Fibroblast of mammary gland (primary cell): ENCODE measurements at places on chromosomes 7 and 10.

GRCh38 chr7:121383235-121383910 lies 12.7 kb downstream of the FAM3C start:
- DNase-seq = no peak

DNA sequence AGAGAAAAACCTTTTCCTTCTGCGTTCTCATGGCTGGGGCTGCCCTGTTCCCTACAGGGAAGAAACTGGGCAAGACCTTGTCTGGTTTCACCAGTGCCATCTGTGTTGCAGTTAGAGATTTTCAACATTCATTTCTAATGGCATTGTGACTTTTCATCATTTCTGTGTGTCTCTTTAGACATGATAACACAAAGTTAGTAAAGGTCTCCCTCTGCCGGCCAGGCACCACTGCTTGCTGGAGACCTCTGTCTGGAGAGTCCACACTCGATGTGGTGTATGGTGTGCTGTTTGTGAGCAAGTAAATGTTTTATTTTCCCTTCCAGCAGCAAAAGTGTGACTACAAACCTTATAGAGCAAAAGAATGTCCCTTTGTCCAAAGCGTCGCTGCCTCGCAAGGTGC lies 213.5 kb downstream of the PAXIP1 start:
- DNase-seq = no peak

GRCh38 chr7:128073671-128074310 lies 42.6 kb upstream of the LRRC4 start:
- no peak for DNase-seq

- no peak for DNase-seq
These were observed 23.3 kb downstream of the CPXM2 start for GRCh38 chr10:123868038-123869019.

DNA sequence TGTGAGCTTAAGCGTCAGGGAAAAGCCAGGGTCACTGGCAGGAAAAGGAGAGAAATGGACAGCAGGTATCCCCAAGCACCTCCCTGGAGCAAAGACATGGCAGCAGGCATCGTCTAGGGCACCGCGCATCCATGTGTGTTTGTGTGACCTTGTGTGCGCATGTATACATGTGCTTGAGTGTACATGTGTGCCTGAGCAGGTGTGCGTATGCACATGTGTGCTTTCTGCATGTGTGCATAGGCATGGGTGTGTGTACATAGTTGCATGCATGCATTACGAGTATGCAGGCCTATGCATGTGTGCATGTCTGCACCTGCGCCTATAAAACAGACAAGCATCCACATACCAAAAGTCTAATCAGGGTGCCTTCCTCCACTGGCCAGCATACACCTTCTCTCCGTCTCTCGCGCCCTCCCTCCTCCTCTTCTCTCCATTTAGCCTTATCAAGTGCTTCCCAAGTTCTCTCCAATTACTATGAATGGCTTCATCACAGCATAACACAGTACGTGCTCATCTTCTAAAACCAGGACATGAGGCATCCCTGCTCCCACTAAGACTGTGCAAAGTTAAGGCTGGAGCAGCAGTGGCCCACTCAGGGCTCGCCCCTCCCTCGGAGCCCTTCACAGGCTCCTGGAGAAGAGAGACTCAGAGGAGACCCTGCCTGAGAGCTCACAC lies 30.6 kb downstream of the RASGEF1A start:
- DNase-seq = no peak

DNA sequence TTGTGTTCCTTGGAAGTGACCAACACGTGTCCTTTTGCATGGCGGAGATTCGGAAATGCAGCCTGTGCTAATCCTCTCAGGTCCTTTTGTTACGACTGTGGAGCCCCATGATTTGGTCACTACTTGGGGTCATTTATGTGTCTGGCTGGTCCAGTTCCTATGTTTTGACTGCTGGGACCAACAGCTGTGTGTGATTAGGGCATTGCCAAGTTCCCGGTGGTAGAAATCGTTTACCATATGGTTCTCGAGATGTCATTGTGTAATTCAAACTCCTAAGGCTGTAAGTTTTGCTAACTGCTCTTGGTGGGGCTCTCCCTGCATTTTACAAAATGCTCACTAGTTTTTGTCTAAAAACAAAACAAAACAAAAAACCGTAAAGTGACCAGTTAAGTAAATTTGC lies 62.0 kb downstream of the CCNY start:
- peak; percentile 65 for DNase-seq

- peak; percentile 38 for DNase-seq
These were observed 1081.5 kb upstream of the C7orf33 start for GRCh38 chr7:147509035-147509501.

DNA sequence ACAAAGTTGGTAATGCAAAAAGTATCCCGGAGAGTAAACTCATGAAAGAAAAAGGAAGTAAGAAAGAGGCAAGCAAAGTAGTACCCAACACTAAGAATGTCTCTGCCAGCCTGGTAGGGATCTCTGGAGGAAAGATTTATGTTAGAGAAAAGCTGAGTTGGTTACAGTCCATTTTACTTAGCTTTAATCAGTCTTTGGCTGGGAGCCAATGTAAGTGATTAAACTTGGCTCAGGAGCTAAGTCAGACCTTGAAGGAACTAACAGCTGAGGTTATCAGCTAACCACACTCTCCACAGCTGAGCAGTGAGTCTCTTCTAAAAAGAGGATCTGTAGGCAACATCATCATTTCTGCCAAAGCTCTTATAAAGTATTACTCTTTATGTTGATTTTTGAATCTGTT lies 148.0 kb downstream of the ANKRD7 start:
- peak; percentile 16 for DNase-seq

DNA sequence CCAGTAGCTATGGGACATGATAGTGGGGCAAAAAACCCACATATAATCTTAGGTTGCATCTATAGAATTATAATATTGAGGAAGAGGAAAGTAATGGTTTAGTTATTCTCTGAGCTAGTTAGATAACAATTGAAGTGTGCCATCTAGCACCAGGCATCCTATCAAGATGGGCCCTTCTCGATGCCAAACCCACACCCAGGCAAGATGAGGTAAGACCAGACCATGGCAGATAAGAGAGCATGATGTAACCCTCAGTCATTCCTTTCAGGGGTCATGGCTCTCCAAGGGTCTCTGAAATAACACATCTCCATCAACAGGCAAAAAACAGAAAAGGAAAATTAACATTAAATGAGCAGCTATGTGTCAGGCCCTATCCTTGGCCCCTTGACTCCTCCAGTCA lies 128.7 kb downstream of the SH3PXD2A start:
- DNase-seq = no peak

DNA sequence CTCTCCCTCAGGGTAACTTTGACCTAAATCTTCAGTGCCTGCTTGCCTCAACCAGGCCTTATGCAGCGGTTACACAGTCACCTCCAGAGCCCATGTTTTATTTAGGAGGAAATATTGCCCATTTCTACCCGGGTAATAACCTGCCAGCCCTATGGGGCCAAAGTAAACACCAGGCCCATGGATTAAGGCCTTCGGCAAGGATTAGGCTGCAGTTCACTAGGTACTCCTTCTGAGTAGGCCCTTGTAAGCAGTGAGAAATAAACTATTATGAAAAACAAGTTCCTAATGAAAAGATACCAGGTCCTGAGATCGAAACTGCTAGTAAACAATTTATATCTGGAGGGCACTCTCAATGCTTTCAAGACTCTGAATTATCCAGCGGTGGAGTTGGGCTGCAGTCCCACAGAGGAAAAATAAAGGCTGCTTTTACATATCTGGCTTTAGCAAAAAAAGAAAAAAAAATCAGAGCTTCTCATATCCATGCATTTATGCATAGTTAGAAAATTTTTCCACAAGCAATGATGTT lies 3.7 kb upstream of the HOXA10 start:
- no peak for DNase-seq

DNA sequence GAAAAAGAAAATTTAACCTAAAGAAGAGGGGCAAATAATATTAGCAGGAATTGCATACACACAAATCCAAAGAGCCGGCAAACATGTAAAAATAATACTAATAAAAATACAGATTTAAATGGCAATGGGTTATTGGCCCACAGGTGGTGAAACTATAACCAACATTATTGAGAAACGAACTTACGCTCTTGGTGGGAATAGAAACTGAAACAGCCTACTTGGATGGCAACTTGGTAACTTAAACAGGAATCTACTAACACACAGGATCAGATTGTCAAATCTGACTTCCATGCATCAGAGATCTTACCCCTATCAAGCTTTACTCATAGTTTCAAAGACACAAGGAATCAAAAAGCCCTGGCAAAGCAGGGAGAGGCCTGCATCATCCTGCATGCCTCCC lies 66.5 kb downstream of the ANLN start:
- DNase-seq = no peak

DNA sequence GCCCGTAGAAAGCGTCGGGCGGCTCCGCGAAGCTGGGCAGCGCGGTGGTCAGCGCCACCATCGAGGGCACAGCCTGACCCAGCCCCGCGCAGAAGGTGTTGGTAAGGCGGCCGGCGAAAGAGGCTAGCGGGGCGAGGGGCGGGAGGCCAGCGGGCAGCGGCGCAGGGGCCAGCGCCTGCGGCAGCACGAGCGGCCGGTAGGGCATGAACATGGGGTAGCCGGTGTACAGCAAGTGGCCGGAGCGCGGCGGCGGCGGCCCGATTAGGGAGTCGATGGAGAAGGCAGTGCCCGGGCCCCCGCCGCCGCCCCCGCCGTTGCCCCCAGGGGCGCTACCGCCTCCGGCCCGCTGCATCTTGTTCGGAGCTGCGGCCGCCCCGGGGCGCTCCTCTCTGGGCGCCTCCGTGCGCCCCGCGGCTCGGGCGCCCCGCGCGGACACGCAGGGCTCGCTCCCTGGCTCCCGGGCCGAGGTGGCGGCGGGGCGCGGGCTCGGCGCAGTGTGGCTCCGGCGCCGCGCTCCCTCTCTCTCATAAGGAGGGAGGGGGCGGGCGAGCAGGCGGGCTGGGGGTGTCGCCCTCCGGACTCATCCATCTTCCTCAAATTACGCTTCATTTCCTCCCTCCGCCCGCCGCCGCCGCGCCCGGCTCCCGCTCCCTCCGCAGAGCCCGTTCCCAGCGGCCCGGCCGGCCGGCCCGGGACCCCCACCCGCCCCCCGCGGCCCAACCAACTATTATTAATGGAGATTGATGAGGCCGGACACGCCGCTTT lies at the start of gene GBX1:
Gene GBX1 (minus strand): TSS at position 498 of the 765 bp plus-strand sequence. CDS start 146 bp downstream, at position 352.
- DNase-seq = no peak

GRCh38 chr10:58972576-58973234 lies 203.7 kb upstream of the PHYHIPL start:
- no peak for DNase-seq

- DNase-seq = peak; percentile 41
These were observed 300.4 kb downstream of the AHR start for GRCh38 chr7:17598846-17599245.

GRCh38 chr10:28375399-28376354 lies 72.8 kb upstream of the MPP7 start:
- peak; percentile 59 for DNase-seq

DNA sequence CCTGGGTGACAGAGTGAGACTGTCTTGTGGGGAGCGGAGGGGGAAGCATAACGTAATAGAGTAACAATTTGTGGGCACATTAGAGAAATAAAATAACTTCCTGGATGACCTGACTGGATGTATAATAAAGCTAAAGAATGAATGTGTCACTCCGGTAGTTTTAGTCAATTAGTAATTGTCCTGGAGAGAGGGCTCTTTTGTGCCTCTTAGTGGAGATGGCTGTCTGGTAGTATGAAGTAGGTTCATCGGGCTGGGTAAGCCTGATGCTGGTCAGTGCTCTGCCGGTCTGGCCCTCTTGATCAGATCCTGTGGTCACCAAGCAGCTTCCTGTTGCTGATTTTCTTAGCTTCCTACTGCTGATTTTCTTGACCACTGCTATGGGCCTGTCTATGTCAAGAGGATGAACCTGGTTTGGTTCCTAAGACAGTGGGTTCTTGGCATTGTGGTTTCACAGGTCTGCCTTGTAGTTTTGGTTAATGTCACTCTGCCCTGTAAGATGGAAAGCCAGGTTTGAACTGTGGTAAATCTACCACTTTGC lies 34.1 kb downstream of the ZRANB1 start:
- no peak for DNase-seq

DNA sequence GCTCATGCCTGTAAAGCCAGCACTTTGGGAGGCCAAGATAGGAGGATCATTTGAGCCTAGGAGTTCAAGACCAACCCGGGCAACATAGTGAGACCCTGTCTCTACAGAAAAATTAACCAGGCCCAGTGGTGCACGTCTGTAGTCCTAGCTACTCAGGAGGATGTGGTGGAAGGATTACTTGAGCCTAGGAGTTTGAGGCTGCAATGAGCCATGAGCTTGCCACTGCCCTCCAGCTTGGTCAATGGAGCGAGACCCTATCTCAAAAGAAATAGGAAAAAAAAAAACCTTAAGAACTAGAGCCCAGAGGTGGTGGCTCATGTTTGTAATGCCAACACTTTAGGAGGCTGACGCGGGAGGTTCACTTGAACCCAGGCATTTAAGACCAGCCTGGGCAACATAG lies 2.2 kb downstream of the STRA8 start:
- DNase-seq = no peak

GRCh38 chr7:1540776-1541271 lies 10.3 kb downstream of the MAFK start:
- no peak for DNase-seq

DNA sequence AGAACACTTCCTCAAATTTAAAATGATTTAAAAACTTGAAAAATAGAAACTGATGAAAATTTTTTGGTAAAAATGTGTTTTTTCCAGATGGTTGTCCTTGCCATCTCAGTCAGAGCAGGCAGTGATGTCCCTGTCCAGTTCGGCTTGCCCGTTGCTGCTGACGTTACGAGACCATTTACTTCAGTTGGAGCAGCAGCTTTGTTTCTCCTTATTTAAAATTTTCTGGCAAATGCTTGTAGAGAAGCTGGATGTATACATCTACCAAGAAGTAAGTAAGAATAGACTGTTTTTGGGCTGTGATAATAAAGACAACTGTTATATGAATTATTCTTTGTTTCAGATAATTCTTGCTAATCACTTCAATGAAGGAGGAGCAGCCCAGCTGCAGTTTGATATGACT lies 16.1 kb downstream of the EFCAB10 start:
- DNase-seq = no peak

DNA sequence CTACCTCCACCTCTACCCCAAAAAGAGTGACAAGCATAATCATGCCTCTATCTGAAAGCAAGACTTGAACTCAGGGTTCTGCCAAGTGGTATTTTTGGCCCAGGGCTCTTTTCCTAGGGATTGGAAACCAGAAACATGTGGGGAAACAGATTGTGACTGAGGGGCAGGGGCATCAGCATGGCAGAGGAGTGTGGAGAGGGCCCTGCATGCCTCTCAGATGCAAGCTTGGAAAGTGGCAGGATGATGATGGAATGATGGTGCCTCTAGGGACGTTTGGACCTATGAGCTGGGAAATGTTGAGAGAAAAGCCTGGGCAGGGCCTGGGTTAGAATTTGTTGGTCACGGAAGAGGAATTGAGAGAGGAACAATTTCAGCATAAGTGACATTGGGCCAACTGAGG lies 78.4 kb upstream of the LEP start:
- no peak for DNase-seq

GRCh38 chr10:61692447-61693010 lies 29.8 kb downstream of the CABCOCO1 start:
- DNase-seq = no peak

- peak; percentile 95 for DNase-seq
These were observed 73.8 kb downstream of the CUL1 start for GRCh38 chr7:148772297-148773089.

- DNase-seq = peak; percentile 71
These were observed 1.2 kb downstream of the HOXA10 start for GRCh38 chr7:27172823-27173510.
